ENCODE measurements at places on chromosomes 2 and 18. TPM values are rescaled to one million over a fixed set of nuclear protein-coding genes. Genes with fewer than 3 reads are reported as not detected.
A peak's percentile ranks its signal among the peaks of the same experiment; 100 is the strongest.

DNA sequence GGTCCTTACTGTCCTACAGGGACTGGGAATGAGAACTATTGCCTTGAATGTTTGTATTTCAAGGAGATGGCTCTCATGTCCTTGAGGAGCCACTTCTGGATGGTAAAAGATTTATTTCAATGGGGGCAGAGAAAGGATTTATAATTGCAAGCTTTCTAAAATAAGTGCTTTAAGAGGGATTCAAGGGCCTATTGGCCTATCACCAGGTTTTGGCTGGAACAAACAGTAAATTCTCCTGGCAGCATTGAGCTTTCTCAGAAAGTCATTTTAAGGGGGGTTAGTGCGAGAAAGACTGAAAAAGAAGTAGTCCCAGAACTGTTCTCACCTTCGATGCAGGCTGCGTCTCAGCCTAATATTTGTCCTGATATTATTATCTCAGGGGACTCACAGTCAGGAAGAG is 29.8 kb downstream of the DPP10 start:
- no peak overlapping the region for H3K4me3 ChIP-seq
- no peak overlapping the region for H3K27ac ChIP-seq
- H3K27me3 ChIP-seq = no peaks in the 10 kb centered on the region
- H3K36me3 ChIP-seq = no peaks in the 10 kb centered on the region
- no peaks in the 10 kb centered on the region for H3K4me1 ChIP-seq
- DNase-seq = no peak

DNA sequence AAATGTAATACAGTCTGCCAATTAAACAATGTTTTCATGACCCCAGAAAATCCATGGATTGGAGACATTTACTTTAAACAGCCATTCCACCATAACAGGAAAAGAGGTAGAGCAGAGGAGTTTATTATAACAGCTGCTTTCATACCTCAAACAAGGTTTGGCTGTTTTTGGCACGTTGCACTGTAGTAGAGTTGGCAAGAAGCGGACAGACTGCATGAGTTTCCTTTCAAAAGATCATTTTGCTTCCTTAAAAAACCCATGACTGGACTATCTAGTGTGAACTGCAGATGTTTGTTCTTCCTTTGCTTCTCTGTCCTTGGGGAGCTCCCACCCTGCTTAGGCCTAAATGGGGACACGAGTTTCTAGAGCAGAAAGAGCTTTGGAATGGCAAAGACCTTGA is 108.5 kb upstream of the THOC1 start:
- no peaks in the 10 kb centered on the region for H3K27me3 ChIP-seq
- H3K4me1 ChIP-seq = no peaks in the 10 kb centered on the region
- no peak overlapping the region for H3K27ac ChIP-seq
- DNase-seq = no peak

DNA sequence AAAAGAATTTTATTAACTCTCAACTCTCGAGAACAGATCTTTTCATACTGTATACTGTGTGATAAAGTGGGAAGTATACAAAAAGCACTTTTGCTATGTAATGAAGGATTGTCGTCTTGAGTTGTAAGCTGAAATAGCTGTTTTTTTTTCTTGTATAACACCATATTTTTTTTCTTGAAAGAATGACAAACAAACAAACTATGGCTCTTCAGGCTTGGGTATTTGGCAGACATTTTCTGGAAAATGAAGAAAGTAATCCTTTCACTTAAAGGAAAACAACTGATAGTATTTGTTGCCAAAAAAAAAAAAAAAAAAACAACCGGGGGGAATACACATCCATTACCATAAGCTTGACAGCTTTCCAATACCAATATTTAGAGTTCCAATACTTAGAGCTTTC is 230.4 kb downstream of the ICOS start:
- no peak overlapping the region for H3K4me3 ChIP-seq
- H3K36me3 ChIP-seq = no peaks in the 10 kb centered on the region
- no peaks in the 10 kb centered on the region for H3K27me3 ChIP-seq
- DNase-seq = no peak
- H3K27ac ChIP-seq = no peak overlapping the region

DNA sequence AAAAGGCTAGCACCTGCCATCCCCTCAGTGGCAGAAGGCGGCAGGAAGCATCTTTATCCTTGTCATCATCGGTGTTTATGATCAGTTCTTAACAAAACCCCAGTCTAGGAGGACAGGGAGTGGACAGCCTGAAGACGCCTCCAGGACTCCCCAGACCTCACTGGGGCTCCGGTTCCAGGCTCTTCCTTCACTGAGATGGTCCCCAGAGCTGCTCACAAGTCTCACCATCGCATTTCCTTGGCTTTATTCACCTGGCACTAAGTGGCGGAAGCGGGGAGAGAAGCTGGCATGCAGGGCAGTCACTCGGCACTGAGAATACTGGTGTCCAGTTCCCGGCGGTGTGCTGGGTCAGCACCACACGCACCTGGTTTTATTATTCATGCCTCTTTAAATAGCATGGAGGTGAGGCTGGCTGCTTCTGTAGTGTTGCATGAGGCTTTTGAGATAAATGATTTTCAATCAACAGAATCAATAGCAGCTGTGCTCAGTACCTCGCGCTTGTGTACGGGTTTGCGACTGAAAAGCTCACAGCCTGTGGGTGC is 68.7 kb downstream of the CABLES1 start:
- H3K4me1 ChIP-seq = no peaks in the 10 kb centered on the region
- DNase-seq = no peak
- peaks cover 10% of the 10 kb centered on the region for H3K36me3 ChIP-seq
- no peak overlapping the region for H3K27ac ChIP-seq

- no peak overlapping the region for H3K4me3 ChIP-seq
- DNase-seq = no peak
- no peaks in the 10 kb centered on the region for H3K36me3 ChIP-seq
- H3K4me1 ChIP-seq = no peaks in the 10 kb centered on the region
These were observed 291.2 kb downstream of the ALPK2 start for GRCh38 chr18:58337686-58338085.

DNA sequence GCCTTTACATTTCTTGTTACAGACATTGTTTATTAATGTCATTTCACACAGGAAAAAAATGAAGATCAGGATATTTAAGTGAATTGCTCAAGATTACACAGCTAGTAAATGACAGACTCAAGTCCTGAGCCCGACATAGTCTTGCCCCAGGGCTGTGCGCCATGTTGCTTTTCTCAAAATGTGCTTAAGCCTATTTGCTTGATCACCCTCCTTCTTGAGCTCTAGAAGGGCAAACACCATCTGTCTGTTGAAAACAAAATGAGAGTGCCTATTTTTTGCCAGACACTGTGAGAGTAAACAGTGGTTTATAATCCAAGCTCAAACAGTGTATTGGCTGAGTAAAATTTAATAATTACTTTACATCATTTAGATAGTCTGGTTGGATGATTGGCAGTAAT is 34.8 kb upstream of the HNMT start:
- DNase-seq = no peak
- H3K27ac ChIP-seq = no peak overlapping the region
- no peaks in the 10 kb centered on the region for H3K36me3 ChIP-seq
- no peaks in the 10 kb centered on the region for H3K27me3 ChIP-seq
- H3K4me1 ChIP-seq = no peaks in the 10 kb centered on the region

- H3K36me3 ChIP-seq = no peaks in the 10 kb centered on the region
- no peaks in the 10 kb centered on the region for H3K27me3 ChIP-seq
- no peaks in the 10 kb centered on the region for H3K4me1 ChIP-seq
- no peak overlapping the region for H3K27ac ChIP-seq
These were observed 145.8 kb downstream of the ESCO1 start for GRCh38 chr18:21454725-21455124.

- no peak overlapping the region for H3K4me3 ChIP-seq
- no peak for DNase-seq
- peaks cover 33% of the 10 kb centered on the region for H3K36me3 ChIP-seq
- no peak overlapping the region for H3K27ac ChIP-seq
These were observed 77.1 kb upstream of the CD302 start for GRCh38 chr2:159875083-159875482.

- no peaks in the 10 kb centered on the region for H3K36me3 ChIP-seq
- H3K27me3 ChIP-seq = no peaks in the 10 kb centered on the region
- H3K4me3 ChIP-seq = no peak overlapping the region
- no peaks in the 10 kb centered on the region for H3K4me1 ChIP-seq
These were observed 409.1 kb downstream of the TNS1 start for GRCh38 chr2:217593732-217594131.

DNA sequence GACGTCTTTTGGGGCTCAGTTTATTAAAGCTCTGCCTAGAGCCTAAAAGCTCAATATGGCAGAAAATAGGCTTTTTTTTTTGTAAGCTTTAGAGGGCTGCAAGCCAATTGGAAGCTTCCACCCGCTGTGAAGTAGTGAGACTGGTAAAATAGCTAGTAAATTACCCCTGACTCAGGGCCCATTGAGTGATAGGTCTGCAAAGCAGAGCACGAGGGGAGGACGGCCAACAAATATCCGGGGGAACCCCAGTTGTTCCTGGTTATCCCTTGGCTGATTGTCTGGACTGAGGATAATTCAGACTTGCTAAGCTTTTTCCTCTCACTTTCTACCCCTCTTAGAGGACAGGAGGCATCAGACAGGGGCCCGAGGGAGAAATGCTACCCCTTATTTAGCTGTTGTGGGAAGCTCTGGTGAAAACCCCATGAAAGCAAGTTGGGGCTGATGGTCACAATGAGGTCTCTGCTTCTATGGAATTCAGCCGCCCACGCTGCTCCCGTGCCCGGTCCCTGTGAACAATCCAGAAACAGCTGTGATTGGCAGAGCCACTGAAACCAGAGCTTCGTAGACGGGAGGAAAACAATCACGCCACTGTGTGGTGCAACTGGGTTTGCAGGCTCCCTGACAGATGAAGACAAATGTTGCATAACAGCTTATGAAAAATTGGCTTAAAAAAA is 141.9 kb upstream of the LGALSL start:
- H3K4me1 ChIP-seq = no peaks in the 10 kb centered on the region
- no peaks in the 10 kb centered on the region for H3K36me3 ChIP-seq
- H3K27ac ChIP-seq = no peak overlapping the region

DNA sequence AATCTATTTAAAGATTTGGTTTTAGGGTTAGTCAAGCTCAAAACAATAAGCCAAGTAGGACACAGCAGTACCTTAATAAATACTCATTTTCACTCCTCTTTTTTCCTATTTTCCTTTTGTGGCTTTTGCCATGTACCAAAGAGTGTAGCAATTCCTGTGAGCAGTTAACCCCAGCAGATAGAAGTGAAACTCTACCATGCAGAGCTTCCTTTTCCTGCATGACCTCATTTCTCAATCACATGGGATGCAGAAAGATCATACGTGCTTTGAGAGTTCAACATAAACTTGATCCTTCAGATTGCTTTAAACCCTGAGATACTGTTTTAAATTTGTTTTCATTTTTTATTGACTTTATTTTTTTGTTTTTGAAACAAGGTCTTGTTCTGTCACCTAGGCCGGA is 99.1 kb upstream of the ARHGAP15 start:
- no peaks in the 10 kb centered on the region for H3K4me1 ChIP-seq
- no peak overlapping the region for H3K27ac ChIP-seq
- H3K36me3 ChIP-seq = no peaks in the 10 kb centered on the region
- peak; percentile 7 for DNase-seq
- no peaks in the 10 kb centered on the region for H3K27me3 ChIP-seq

The LYPD1 gene
- polyA plus RNA-seq = not detected

The SIGLEC15 gene
- 0.09 TPM for polyA plus RNA-seq

The ASB18 gene
- polyA plus RNA-seq = not detected

The LIMS4 gene
- polyA plus RNA-seq = 0.17 TPM

The ACVR2A gene
- polyA plus RNA-seq = 2.1 TPM

The NEUROD1 gene
- not detected for polyA plus RNA-seq

The COLEC12 gene
- not detected for polyA plus RNA-seq

Measured in GM12878 (cell line).